ENCODE measurements at places on chromosomes 4 and X.
A peak's percentile ranks its signal among the peaks of the same experiment; 100 is the strongest.

GRCh38 chrX:254630-255215 is 26.5 kb upstream of the PLCXD1 start:
- DNase-seq = no peak

GRCh38 chr4:98261405-98262291 is 464 bp downstream of the RAP1GDS1 start:
- peak; percentile 78 for DNase-seq

- peak; percentile 70 for DNase-seq
Observed at GRCh38 chrX:108312957-108313356, 125.3 kb downstream of the COL4A6 start.

GRCh38 chr4:26871611-26872010 is 11.0 kb downstream of the STIM2 start:
- DNase-seq = peak; percentile 62

DNA sequence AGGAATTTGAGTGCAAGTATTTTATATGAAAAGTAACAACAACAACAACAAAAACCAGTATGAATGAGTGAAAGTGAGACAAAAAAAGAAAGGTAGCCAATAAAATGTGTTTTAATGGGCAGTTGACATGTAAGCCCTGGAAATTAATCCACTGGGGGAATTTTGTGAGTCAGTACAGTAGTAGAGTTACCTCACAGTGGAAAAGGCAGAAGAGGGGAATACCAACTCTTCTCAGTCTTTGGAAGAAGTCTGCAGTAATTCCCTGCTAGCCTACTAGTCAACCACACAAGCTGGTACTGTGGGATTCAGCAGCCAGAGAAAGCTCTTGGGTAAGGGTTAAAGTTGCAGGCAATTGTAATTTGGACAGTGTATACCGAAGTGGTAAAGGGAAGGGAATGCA is 76.3 kb upstream of the IL15 start:
- no peak for DNase-seq

DNA sequence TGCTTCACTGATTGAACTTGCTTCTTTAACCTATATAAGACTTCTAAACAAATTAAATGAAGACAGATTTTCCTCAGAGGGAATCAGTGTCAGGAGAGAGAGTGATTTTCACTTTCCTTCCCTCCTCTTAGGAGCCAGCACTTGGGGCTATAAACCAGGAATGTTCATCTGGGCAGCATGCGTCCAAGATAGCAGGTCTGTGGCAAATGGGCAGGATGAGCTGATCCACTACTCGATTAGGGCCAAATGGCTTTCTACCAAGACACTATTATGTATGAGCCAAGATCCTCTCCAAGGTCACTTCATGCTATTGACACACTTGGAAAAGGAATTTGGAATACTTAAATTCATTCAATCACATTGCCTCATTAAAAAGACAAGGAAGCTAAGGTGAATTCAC is 203.9 kb upstream of the GRID2 start:
- no peak for DNase-seq

DNA sequence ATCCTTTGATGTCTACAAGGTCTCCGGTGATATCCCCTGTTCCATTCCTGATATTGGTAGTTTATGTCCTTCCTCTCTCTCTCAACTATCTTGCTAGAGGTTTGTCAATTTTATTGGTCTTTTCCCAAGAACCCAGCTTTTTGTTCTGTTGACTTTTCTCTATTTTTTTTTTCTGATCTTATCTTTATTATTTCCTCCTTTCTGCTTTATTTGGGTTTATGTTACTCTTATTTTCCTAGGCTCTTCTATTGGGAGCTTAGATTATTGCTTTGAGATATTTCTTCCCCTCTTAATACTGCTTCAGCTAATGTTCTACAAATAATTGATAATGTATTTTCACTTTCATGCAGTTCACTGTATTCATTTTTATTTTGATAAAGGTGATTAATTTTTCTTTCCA is 44.2 kb downstream of the EIF2S3 start:
- DNase-seq = no peak

GRCh38 chr4:32858361-32858760 is 2138.2 kb downstream of the PCDH7 start:
- DNase-seq = no peak

GRCh38 chrX:145393702-145394235 is 146.5 kb downstream of the SPANXN1 start:
- no peak for DNase-seq

- no peak for DNase-seq
Observed at GRCh38 chr4:16852228-16852627, 46.2 kb downstream of the LDB2 start.

DNA sequence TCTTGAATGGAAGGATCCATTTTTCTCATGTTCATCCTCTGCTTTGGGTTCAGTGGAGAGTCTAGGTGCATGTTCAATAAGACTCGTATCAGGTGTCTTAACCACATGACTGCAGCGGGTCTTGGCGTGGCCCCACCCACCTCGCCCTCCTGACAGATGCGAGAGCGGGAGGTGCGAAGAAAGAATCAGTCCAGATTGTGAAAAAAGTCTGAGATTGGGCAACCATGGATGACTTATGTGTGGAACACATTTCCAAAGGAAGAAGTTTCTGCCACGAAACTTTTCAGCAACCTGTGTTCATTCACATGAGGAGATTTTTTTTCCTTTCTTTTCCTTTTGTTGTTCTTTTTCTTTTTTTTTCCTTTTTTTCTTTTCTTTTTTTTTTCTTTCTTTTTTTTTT is 66.8 kb downstream of the NSD2 start:
- DNase-seq = no peak

DNA sequence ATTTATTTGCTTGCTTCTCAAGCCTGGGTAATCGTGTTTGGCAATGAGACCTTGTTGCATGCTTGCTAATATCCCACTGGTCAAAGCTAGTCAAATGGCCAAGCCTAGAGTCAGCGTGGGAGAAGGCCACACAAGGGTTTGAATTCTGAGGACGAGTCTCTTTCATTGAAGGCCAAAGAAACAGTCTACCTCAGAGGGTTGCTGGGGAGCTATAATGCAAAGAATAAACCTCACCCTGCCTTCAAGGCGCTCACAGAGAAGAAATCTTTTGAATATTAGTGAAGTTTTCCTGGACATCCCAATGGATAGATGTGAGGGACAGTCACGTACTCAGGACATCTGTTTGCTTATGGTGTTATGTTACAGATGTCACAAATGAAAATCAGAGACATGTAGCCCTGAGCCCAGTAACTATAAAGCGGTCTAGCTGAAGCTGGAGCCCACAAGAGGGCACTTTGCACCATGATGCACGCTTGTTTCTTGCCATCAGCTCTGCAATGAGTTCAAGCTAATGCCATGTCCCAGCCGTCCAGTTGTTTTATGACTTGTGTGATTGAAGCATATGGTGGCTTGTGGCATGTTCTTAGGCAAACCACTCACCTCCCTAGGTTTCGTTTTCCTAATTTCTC is 1.1 kb upstream of the TLR3 start:
- DNase-seq = peak; percentile 57

- DNase-seq = no peak
Observed at GRCh38 chrX:118208481-118208880, 91.9 kb upstream of the KLHL13 start.

GRCh38 chrX:45775468-45775867 is 574.8 kb upstream of the DIPK2B start:
- DNase-seq = peak; percentile 90

- DNase-seq = peak; percentile 22
Observed at GRCh38 chrX:107579956-107580355, 48.4 kb upstream of the PRPS1 start.

DNA sequence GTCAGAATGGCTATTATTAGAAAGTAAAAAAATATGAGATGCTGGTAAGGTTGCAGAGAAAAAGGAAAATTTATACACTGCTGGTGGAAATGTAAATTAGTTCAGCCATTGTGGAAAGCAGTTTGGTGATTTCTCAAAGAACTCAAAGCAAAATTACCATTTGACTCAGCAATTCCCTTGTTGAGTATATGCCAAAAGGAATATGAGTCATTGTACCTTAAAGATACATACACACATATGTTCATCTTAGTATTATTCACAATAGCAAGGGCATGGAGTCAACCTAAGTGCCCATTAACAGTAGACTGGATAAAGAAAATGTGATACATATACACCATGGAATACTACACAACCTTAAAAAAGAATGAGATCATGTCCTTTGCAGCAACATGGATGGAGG is 148.2 kb downstream of the COMMD8 start:
- peak; percentile 45 for DNase-seq

DNA sequence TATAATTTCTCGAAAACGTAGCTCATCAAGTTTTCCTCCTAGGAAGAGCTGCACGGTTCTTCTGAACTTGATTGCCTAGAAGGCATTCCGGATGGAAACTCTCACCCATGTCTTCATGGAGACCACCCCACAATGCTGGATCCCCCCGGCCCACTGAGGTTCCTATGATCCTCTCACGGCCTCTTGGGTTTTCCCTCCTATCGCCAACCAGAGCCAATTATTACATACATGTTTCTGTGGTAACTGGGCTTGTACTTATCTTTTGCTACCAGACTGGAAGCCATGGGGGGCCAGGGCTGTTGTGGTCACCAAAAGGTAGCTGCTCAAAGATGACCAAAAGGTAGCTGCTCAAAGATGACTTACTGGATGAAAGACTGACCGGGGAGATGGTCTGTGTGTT is 131.5 kb downstream of the AFAP1 start:
- DNase-seq = no peak

DNA sequence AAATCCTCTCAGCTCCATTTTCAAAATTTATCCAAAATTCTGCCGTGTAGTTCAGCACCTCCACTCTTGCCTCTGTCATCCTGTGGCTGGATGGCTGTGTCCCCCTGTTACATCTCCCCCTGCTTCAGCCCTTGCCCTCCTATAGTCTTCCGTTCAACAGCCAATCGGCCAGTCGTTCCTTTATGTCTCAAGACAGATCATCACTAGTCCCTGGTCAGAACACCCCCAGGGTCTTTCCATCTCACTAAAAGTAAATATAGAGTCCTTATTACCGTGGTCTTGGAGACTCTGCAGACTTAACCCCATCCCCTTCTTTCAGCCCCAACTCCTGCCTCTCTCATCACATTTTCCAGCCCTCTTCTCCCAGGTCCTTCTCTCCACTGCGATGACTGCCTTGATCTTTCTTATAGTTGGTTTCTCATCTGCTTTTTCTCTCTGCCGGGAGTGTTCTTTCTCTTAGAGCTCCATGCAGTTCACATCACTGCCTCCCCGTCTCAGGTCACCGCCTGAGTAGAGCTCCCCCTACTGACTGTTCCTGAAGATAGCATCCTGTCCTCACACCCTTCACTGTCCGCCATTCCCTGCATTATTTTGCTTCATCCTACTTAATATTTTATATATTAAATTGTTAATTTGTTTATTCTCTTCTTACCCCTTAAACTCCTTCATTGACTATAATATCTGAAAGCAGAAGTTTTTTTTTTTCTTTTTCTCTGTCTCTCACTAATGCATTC is 736.9 kb upstream of the MAGEB2 start:
- DNase-seq = peak; percentile 30

DNA sequence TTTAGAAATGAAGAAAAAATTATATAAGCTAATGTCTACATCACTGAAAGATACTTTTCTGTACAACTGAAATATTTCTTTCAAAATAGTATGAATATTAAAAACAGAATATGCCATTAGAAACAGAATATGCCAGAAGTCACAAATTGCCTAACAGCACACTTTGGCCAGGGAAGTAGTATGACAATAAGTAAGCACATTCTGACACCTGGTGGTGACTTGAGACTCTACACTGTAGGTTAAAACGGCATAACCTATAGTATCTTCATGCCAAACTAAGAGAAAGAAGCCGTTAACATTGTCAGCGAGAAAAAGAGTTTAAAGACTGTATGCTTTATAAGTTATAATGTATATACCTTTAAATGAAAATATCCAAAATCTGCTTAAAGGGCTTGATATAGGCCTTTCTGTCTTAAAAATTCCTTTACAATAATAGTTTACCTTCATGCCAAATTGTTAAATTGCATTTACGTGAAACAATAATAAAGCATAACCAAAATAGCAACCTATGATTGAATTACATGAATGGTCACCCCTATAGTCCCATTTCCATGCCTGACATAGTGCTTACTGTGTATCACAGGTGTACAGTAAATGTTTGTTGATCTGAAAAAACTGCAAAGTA is 32.8 kb downstream of the FAM13A start:
- DNase-seq = peak; percentile 78

GRCh38 chr4:41385481-41385880 is 128.8 kb downstream of the UCHL1 start:
- DNase-seq = no peak

- no peak for DNase-seq
Observed at GRCh38 chrX:16699389-16699788, 13.1 kb downstream of the CTPS2 start.

DNA sequence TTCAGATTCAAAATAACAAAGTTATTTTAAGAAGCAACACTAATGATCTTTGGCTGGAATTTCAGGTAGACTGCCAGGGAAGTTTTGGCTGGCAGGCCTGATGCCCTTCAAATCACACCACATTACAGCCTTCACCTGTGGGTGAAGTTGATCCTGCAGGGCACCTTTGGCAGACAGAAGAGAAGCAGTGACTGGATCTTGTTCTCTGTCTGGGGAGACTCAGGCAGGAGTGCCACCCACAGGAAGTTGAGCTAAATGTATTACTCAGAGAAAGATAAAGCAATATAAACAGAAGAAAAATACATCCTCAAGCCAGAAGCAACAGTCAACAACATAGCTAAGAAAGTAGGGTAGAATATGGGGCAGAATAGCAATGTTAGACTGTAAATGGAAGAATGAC is 12.8 kb upstream of the CFAP299 start:
- peak; percentile 72 for DNase-seq

GRCh38 chrX:924017-924416 is 288.4 kb downstream of the CRLF2 start:
- DNase-seq = no peak

- peak; percentile 19 for DNase-seq
Observed at GRCh38 chr4:94412019-94412657, 39.6 kb upstream of the PDLIM5 start.

DNA sequence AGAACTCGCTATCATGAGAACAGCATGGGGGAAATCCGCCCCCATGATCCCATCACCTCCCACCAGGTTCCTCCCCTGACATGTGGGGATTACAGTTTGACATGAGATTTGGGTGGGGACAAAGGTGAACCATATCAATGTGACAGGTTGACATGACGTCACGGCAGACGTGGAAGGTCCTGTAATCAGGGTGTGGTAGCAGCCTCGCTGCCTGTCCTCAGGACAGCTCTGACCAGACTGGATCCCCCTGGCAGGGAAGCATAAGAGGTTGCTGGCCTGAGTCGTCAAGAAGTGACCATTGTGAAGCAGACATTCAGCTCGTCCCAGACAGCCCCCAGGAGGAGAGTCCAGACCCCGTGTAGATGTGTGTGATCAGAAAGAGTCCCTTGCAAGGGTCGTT is 104.6 kb downstream of the TNIP2 start:
- no peak for DNase-seq

DNA sequence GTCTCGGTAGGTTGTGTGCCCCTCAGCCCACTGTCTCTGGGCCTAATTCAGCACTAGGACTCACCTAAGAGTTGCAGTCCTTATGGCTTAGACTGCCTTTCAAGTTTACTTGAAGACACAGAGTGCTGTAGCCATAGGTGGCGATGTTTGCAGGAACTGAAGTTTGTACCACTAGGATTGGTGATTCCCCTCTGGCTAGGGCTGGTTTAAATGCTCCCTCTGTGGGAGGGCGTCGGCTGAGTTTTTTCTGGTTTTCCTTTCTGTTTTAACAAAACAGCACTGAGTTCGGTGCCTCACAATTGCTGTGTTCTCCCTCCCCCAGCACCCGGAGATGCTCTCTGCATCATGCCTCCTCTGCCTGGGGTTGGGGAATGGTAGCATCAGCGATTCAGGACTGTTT is 480.9 kb downstream of the PCDH11X start:
- no peak for DNase-seq

Measured in EH (cell line).